ENCODE measurements at places on chromosomes 4 and X.

DNA sequence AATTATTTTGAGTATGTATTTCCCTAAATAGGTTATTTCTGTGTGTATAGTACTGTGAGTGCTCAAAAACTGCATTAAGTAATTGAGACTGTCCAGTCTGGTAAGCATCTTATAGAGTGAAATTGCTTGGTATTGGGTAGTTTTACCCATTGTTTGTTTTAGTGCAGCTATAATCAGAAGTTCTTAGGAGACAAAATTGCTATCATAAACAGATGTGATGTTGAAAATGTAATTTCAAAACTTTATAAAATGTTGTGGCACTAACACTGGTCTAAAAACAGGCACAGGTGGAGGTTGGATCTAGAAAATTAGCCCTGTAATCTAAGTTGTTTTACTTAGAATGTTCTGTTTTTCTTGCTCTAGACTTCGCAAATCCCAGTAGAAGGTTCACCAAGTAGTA lies 46.8 kb downstream of the RAPGEF2 start:
- no peak for DNase-seq

- DNase-seq, result no peak
Measured at GRCh38 chr4:40998675-40999358, 215.5 kb downstream of the APBB2 start.

DNA sequence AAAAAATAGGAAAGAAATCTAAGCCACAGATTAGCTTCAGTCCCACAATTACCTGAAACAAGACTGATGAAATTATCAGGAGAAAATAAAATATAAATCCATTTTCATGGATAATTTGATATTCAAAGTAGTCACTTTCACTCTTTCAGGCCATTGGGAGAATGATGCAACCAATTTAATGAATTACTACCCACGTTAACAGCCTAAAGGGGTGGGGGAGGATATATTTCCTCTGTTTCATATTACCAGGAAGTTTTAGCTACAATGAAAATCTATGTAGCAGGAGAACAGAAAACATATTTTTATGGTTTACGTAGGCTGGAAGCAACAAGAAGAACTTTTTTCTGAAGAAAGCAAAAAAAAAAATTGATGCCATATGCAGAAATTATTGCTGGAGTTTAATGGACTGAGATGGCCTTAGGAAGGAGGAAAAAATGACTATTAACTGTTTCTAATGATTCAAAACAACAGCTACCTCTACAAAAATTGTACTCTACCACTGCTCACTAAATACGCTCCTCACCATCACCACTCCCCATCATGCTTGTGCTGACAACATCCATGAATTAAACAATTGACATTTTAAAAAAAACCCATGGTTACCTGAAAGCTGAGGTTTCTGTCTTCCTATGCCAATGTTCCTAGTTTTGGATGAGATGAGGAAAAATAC lies 100.9 kb downstream of the CXXC4 start:
- DNase-seq, result peak; percentile 8

DNA sequence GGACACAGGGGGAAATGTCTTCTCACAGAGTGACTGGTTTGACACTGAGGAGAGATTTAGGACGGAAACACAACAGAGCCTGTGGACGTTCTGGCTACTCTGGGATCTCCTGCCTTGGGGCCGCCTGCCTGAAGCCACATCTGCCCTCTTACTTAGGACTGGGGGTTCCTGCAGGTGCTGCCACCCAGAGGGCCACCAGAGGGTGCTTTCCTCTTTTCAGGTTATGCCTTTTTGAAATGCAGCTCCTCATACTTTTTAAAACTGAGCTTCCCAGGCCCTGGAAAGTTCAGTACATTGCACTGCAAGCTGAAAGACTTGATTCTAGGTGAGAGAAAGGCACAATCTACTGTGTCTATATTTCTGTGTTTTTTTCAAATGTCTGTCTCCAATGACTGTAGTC lies 92.2 kb upstream of the PGRMC2 start:
- no peak for DNase-seq

DNA sequence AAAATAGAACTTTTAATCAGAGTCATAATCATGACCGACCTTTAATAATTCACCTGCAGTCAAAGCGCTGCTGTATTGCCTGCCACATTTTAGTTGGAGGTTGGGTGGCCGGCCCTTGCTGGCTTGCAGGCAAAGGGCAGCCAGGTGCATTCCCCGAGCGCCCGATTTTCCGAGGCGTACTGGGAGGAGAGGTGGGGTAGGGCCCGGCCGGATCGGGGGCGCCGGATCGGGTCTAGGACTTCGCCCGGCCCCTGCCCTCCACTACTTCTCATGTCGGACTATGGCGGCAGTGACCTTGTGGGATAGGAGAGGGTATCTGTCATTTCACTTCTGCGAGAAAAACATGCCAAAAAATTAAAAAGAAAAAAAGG lies 2.5 kb upstream of the RS1 start:
- no peak for DNase-seq

- no peak for DNase-seq
Measured at GRCh38 chr4:151029537-151029936, 14.5 kb upstream of the LRBA start.

- DNase-seq, result peak; percentile 42
Measured at GRCh38 chr4:24470666-24471485, 113.5 kb downstream of the DHX15 start.
